ENCODE measurements at places on chromosomes 5 and 9. TPM values are rescaled to one million over a fixed set of nuclear protein-coding genes. Genes with fewer than 3 reads are reported as not detected.

GRCh38 chr5:168471785-168472184 is 14.5 kb upstream of the RARS1 start:
- no peak for DNase-seq

ADAMTS6 gene
- total RNA-seq: 1.3 TPM

DNA sequence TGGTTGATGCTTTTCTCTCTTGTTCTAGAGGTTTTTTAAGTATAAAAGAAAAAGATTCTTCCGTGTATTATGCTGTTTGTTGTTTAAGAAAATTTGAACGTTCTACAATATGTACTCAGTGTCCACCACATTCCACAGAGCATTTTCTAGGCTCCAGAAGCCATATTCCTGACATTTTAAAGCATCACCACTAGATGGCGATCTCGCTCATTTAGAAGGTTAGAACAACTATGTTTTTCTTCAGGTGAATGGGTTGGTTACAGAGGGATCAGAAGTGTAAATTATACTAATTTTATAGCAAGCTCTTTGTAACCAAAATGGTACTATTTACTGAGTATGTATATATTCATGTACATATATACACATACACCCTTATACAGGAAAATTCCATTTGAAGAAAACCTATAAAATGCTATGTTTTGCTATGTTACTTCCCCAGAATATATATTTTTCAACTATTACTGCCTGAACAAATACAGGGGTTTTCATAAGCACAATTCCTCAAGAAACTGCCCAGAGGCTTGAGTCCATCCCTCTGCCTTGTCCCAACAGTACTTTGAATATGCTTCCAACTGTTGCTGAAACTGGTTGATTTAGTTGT is 284.3 kb downstream of the CCDC171 start:
- DNase-seq: no peak

PCDHA2 gene
- total RNA-seq: not detected

MRPL36 gene
- 26.6 TPM for total RNA-seq

SPATA9 gene
- 0.49 TPM for total RNA-seq

DNA sequence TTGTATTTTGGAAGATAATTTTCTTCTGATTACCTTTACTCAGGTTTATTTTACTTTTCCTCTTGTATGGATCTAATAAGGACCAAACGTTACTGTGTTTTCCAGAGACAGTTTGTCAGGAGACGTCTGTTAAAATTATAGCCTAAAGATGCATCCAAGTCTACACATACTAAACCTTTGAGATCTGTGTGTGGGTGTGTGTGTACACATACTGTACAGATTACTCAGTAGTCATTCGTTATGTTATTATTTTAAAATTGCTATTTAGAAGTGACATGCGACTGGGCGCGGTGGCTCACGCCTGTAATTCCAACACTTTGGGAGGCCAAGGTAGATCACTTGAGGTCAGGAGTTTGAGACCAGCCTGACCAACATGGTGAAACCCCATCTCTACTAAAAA is 51.6 kb upstream of the CNTLN start:
- no peak for DNase-seq

APBA1 gene
- total RNA-seq: 11.9 TPM

DNA sequence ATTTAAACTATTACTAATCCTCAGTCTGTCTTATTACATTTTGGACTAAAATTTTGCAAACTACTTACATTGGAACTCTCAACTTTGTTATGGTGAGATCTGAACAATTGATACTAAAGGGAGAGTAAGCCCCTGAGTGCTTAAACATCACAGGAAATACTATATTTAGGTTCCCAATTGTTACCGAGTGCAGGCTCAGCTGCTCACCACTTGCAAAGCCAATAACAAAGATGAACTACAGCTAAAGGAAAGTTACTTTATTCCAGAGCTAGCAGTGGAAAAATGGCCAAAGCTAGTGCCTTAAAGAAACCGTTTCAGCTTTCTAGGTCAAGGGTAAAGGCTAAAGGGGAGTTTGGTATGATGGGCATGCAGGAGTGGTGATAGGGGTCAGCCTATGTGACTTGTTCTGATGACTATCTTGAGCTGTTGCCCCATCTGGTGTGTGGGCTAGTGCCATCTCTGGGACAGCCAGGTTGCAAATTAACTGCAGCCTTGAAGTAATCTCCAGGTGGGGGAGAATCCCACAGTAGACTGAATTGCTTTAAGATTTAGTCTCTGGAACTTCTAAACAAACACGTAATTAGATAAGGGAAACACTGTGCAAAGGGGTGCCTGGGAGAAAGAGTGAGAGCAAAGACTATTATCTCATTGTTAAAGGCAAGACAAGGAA is 7.8 kb upstream of the NDUFB6 start:
- no peak for DNase-seq

DNA sequence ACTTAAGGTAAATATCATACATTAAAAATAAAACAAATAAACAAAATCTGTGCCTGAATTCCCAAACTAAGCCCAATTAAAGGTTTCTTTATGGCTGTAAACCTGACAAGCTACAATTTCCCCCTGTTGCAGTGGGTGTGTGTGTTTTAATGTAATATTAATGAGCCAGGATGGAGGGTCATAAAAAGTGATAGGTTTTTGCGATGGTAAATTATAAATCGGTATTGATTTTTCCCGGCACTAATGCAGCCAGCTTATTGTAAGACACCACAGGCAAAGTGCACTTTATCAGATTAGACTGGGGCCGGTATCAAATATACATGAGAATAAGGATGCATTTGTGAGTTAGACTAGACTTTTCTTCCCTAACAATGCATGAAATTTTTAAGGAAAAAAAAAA is 120.4 kb downstream of the EBF1 start:
- no peak for DNase-seq

WDR38 gene
- not detected for total RNA-seq

TERT gene
- 5.1 TPM for total RNA-seq

DNA sequence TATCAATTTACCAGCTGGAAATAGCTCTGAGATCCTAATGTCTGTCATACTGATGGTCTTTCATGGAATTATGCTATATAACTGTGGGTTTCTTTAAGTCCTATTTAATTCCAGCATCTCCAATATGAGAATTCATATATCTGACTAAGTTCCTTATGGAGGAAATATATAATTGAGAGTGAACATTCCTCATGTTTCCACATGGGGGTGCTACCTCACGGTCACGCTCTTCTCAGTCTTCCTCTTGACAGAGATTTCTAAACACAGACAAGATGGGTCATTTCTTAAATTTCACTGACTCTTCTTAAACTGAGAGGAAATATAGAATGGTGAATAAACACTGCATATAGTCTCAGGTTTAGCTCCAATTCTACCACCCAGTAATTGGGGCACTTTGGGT is 212.1 kb downstream of the SLF1 start:
- no peak for DNase-seq

DNA sequence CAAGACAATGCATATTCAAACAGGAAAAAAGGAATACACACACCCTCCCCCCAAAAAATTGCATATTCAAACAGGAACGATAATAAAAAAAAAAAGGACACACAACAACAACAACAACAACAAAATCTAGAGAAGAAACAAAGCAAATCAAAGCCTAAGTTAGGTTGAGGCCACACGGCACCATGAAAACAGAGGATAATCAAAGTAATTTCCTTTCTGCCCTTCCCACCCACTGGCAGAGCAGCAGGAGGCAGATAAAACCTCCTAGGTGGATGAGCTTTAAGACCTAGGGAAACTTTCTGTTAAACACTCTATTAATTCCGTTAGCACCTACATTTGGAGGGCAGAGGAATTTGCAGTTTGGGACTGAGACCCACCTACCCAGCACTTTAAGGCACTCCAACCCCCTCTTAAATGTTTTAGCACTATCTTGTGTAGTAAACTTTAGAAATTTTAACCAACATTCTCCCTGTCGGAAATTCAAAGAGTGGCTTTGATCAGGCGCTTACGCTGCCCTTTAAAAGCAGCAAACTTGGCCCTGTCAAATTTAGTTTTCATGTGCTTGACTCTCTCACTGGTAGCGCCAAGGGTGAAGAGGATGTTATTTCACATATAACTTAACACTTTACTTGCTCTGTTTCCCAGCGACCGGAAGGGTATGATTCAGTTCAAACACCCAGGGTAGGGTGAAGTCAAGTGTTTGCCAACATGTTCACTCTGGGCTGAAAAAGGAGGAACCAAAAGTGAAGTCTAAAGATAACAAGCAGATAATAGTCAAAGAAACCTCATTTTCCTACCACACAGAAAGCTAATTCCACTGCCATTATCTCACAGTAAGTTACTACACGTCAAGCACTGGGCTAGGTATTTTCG is 9.2 kb downstream of the ENC1 start:
- no peak for DNase-seq

- DNase-seq: no peak
These were observed 102.7 kb upstream of the VCAN start for GRCh38 chr5:83368835-83369234.

ACTBL2 gene
- not detected for total RNA-seq

- DNase-seq: no peak
These were observed 32.2 kb upstream of the FRMD3 start for GRCh38 chr9:83570359-83570758.

DNA sequence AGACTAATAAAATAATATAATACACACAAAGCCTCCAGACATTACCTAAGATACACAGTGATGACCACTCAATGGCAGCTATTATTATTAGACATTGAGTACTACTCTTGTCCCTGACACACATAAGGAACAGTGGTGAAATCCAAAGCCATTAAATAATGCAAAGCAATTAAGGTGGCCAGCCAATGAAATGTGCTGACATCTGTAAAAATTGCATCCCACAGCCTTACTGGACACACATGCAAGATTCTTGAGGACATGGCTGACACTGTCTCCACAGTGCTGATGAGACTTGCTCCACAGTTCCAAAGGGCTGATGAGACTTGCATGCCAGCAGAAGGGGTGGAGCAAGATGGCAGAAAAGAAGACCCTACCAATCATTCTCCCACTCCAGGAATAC is 447.5 kb downstream of the IRX1 start:
- no peak for DNase-seq

PHF24 gene
- total RNA-seq: 0.12 TPM

DNA sequence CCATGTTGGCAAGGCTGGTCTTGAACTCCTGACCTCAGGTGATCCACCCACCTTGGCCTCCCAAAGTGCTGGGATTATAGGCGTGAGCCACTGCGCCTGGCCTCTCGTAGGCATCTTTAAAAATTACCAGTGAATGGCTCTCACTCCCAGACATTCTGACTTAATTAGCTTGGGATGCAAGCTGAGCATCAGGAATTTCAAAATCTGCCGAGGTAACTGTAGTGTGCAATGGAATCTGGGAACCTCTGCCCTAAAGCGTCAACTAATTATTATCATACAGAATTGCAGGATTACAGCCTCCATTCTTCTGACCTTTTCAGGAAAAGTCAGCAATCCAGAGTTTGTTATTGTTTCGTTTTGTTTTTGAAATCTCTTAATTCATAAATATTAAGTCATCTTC is 213.4 kb upstream of the DMAC1 start:
- DNase-seq: no peak

- no peak for DNase-seq
These were observed 12.0 kb downstream of the PTGES start for GRCh38 chr9:129740666-129741464.

DNA sequence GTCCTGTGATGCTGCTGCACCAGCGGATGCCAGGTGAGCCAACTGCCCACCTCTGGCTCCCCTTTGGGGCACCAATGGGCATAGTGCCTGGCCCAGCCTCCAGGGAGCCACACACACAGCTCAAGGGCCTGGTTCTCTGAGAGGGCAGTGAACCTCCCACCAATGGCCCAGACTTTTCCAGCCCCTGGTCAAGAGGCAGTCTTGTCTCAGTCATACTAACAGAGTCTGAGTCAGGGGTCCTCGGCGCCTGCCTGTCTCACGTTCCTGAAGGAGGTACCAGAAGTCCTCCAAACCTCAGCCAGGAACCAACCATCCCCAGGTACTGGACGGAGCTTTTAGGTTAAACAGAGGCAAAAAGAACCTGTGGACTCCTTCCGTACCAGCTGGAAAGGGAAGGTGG is 121.1 kb downstream of the C5orf15 start:
- no peak for DNase-seq

LOX gene
- 2.4 TPM for total RNA-seq

DNA sequence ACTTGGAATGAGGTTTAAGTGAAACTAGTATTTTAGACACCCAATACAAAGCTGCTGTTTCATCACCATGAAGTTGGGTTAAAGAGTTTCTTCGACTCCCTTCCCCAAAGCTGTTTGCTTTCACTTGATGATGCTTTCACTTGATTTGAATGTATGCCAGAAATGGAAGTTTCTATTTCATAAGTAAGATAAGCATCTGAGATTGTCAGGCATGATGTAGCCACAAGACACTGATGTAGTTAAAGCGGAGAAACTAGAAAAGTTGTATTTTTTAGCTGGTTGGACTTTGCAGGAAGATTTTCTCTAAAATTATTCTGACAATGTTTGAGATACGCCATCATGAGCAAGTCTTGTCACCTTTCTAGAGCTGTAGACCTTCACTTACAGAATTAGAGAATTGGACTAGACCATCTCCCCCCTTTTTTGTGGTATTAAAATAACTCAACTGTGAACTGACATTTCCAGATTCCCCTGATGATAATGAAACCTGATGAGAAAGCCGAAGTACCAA is 20.0 kb downstream of the MOCS2 start:
- no peak for DNase-seq

SPATA31E1 gene
- total RNA-seq: not detected

DNA sequence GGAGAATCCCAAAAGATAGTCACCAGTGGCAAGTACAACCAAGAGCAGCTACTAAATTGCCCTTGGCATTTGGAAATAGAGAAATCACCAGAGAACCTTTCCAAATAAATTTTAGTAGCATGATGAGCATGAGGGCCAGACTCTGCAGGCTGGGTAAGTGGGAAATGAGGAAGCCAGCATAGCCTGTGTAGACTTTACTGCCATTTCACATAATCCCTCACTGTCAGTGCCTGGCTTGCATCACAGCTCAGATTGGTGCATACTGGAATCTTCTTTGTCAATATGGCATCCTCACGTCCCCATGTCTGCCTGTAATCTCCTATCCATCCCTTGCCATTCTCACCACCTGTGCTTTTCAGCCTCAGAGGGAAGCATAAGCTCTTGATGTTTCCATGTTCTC is 14.5 kb downstream of the GRAMD2B start:
- no peak for DNase-seq

GRCh38 chr9:112050544-112051475 is 124.3 kb downstream of the SUSD1 start:
- DNase-seq: peak; percentile 51

ADAMTS16 gene
- total RNA-seq: not detected

KCNV2 gene
- not detected for total RNA-seq

SV2C gene
- total RNA-seq: 0.24 TPM

DNA sequence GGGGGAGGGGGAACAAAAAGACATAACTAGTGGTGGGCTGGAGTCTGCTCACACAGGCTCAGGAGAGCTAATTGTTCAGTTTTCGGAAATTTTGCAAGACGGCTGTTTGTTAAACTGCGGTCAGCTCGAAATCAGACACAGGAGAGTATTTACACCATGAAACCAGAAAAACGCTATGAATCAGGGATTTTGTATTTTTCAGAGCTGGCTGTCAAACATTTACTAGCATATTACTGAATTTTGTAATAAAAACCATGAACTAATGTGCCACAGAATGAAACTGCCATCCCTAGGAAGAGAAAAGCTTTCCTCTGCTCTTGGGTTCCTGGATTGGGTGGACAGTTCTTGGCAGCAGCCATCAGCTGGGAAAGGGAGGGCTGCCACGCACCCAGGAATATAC is 45.3 kb downstream of the TRPM3 start:
- no peak for DNase-seq

GPX8 gene
- total RNA-seq: 4.0 TPM

Data from left colon (tissue), 2 donors.